ENCODE measurements at places on chromosomes 2 and 18.

GRCh38 chr2:99998651-99999320 lies 143.6 kb downstream of the AFF3 start:
- DNase-seq: peak; percentile 44

GRCh38 chr18:32583431-32583830 lies 112.7 kb upstream of the GAREM1 start:
- DNase-seq: no peak

GRCh38 chr18:79200546-79201268 lies 131.5 kb downstream of the ATP9B start:
- DNase-seq: no peak

DNA sequence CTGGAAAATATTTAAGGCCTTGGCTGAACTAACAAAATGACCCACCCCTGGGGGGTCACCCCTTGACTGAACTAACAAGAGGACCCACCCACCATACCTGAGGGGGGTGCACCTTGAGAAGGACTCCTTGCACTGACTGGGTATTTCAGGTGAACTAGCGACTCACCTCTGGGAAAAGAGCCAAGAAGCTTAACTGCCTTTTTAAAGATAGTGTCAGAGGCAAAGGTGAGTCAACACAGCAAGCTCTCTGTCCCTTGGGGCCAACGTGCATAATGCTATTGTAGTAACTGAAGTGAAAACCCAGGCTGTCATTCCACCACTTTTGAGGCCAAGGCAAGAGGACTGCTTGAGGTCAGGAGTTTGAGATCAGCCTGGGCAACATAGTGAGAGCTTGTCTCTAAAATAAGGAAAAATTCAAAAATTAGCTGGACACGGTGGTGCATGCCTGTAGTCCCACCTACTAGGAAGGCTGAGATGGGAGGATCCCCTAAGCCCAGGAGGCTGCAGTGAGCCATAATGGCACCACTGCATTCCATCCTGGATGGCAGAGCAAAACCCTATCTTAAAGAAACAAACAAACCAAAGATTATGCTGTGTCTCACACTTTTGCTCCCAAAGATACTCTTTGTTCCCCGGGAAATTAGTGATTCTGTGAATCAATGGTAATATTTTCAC lies 36.4 kb upstream of the ZCCHC2 start:
- DNase-seq: peak; percentile 2

DNA sequence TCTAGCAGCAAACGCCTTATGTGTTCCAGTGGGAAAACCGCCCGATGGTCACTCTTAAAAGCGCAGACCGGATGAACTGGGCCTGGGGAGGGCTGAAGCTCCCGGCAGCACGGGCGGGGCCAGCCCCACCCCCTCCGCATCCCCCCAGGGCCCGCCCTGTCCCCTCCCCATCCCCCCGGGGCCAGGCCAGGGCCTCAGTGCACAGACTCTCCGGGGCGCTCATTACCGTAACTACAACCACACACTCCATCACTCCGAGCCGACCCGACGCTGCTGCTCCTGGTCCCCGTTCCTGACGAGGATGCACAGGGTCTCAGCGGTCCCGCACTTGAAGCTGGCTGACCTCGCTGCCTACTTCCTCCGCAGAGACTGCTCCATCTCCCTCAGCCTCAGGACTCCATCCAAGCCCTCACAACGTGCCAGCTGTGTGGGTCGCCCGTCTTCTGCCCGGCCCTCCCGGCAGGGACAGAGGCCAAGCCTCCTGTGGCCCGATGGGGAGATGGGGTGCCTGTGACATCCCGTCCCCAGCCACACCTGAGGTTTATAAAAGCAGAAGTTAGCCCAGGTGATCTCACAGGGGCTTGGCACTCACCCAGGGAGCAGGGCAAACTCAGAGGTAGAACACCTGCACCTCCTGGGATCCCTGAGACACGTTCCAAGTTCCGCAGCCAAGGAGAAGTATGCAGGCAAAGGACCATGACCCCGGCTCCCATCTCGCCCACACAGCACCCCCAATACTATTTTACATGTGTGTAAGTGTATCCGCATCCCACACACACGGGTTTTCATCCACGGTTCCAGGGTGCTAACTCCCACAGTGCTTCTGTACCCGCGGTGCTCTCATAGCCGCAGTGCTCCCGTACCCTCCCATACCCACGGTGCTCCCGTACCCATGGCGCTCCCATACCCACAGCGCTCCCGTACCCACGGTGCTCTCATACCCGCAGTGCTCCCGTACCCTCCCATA lies 36.0 kb downstream of the SLC66A2 start:
- no peak for DNase-seq

DNA sequence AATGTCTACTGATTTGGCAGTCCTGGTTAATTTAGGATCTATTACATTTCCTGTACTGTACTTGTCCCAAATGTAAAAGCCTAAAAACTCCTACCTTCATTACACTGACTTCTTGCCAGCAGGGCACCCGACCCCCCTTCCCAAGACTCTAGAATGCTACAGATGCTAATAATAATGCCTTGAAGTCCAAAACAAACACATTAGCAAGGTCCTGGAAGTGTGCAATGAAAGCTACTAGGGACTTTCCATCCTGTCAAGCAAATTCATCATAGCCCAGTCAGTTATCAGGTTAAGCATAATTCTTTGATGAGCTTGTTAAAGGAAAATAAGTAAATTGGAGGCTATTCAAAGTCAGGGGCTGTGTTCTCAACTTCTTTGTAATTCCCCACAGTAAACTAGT lies 115.3 kb upstream of the RBBP8 start:
- no peak for DNase-seq

DNA sequence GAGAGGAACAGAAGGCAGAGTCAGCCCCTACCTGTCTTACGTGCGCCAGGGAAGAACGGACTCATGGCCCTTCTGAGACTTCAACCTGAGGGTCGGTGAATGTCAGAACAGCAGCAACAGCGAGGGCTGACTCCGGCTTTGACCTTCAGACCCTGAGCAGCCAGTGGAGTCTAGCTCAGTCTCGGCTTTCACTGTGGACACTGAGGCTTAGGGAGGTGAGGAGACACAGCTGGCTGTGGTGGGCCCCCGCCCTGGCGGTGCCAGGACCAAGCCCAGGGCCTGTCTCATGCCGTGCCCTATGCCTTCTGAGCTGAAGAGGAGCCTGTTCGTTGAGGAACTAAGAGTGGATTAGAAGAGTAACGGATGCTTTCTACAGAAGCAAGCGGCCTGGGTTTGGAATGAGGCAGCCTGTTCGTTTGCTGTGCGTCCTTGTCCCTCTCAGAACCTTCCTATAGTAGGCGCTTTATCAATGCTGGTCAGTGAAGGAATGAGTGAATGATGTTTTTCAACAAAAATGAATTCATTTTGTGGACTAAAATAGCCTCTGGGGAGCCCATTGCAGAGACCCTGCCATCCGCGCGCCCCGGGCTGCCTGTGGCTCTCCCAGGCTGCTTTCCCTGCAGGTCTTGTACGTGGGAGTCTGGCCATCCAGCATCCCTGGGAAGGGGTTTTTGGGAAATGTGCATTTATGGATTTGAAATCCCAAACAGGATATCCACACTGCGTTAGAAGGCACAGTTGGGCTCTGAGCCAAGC lies 38.9 kb downstream of the ASB1 start:
- no peak for DNase-seq

DNA sequence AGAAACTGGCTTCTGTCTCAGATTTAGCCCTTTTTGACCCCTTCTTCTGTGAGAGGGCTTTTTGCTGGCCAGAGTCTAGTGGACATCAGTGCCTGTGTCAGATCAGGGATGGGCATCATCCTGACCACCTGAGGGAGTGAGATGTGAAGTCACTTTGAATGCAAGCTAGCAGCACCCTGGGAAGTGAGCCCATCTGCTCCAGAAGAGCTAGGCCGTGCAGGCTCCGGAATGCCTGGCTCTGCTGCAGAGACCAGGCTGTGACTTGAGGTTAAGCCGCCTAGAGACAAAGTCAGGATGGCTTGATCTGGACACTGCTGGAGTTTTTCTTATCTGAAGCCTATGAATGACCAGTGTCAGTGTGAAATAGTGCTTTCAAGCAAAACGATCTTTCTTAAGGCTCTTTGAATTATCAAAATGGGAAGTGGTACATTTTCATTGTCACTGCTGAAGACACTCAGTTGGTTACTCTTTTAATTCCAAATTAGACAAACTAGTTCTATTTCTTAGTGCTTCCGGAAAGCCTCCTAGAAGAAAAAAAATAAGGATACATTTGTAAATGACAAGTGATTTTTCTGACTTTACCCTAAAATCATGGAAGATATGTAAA lies 20.8 kb downstream of the DGUOK start:
- DNase-seq: no peak

DNA sequence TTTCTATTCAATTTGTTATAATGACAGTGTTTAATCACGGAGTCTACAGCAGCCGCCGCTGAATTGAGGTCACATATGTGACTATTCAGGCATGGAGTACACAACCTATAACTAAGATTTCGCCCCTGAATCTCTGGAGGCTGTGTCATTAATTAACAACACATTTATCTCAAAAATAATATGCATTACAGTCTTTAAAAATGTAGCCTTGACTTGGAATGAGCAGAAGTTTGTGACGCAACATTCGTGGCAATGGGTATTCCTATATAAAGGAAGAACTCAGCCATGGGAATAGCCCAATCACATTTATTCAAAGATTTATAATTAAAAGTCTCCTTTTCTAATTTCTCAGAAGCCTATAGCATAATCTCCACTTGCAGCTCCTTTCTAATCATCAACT lies 60.6 kb upstream of the LYPD1 start:
- DNase-seq: no peak

GRCh38 chr2:202765436-202765835 lies 106.1 kb downstream of the ICA1L start:
- DNase-seq: no peak

- DNase-seq: peak; percentile 33
Observed at GRCh38 chr18:72672364-72673184, 128.4 kb upstream of the CBLN2 start.

DNA sequence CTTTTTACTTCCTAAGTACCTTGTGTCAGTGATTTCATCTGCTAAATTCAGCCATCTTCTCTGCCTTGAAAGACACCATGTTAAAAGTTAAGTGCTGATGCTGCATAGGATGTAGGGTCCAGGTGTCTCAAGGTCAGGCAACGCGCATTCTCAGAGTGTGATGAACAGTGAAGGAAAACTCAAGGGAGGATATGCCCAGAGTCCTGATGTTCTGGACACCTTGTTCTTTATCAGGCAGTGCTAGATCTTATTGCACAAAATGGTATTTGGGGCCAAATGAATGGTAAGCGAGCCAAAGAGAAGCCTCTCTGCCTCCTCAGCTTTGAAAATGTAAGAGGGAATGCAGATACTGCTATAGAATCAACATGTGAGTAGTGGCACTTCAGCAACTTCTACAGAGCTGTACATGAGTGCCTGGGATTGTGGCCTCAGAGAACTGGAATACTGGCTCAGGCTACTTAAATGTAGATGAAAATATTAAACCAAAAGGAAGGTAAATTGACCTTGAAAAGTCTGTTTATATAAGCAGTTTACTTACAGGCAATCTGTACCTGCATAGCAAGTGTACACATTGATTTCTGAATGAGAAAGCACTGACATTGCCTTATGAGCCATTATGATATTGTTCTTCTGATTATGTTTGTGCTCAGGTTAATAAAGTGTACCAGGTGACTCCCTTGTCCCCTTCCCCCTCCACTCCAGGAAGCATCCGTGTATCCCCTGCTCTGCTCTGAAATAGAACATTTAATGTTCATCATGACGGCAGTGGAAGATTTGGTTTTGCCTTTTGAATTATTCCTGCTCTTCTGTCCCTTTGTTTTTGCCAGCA lies 86.7 kb upstream of the RANBP2 start:
- peak; percentile 84 for DNase-seq

DNA sequence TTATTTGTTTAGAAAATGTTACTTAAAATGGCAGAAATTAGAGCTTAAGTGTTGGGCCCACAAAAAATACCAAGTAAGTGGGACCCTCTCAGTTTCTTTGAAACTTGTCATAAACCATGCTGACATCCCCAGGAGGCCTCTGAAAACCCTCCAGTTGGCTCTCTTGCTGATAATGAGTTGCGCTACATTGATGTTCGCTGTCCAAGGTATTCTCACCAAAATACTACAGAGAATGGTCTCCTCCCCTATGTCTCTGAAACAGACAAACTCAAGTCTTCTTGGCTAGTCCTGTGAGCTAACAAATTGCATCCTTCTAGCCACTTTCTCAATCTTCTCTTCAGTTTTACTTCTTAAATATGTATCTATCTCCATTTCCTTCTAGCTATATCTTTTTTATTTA lies 669.4 kb downstream of the IRS1 start:
- DNase-seq: no peak

DNA sequence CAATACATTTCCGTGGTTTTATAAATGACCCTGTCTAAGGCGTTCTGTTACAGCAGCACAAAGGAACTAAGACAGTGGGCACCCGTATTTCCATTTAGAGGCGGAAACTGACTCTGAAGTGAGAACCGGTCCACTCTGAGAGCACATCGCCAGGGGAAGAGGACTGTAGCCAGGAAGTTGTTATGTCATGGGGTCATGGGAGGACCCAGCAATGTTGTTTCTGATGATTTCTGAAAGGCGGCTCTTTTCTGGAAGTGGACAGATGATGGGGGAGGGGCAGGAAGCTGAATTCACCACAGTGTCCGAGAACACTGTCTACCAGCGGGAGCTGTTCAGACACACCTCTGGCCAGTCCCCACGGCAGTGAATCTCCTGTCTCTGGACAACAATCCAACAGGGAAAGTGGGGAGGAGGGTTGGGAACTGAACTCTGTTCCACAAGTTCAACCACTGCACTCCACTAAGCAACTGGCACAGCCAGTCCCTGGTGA lies 2.1 kb upstream of the LRRFIP1 start:
- DNase-seq: no peak

- no peak for DNase-seq
Observed at GRCh38 chr2:120323214-120323613, 22.7 kb upstream of the INHBB start.

DNA sequence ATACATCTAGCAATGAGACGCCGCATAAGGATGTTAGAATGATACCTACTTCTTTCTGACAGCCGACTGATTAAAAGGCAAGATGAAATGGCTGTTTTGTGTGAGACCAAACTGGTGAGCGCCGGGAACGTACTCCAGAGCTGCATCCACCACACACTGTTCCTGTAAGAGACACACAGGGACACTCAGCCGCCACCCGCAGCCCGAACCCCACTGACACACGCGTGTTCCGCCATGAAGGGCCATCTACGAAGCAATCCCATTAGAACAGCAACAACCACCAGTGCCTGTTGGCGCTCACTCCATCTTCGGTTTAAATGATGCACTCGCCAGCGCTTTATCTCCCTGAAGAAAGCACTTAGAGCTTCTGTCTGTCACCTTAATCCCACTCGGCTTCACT lies 162.3 kb downstream of the LAMA1 start:
- no peak for DNase-seq

- DNase-seq: no peak
Observed at GRCh38 chr2:220512419-220512818, 885.0 kb downstream of the SLC4A3 start.

Data from NCI-H2081 (cell line).